ENCODE measurements at places on chromosomes 3 and 15.

DNA sequence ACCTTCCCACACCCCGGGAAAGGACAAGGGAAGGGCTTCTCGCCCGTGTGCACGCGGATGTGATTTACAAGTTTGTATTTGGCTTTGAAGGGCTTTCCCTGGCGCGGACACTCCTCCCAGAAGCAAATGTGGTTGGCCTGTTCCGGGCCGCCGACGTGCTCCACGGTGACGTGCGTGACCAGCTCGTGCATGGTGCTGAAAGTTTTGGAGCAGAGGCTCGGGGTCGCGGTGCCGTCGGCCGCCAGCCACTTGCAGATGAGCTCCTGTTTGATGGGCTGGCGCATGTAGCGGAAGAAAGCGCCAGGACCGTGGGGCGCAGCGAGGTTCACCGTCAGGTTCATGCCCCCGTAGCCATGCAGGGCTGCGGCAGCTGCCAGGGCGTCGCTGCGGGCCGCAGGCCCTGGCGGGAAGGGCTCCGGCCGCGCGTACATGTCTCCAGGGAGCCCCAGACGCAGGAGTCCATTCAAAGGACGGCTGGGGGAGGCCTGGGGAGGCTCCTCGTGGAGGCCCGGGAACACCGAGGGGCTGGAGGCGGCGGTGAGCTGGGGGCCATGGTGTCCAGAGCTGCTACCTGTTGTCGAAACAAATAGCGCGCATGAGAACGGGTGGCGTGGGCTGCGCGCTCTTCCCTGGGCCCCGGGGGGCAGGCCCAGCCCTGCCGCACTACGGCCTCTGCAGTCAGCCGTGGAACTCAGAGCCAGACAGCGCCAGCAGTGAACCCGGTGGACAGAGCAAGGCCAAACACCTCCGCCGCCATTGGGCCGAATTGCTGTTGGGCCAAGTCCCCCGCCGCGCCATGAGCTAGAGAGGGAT is 10.2 kb downstream of the ZIC4 start:
- no peak for DNase-seq

DNA sequence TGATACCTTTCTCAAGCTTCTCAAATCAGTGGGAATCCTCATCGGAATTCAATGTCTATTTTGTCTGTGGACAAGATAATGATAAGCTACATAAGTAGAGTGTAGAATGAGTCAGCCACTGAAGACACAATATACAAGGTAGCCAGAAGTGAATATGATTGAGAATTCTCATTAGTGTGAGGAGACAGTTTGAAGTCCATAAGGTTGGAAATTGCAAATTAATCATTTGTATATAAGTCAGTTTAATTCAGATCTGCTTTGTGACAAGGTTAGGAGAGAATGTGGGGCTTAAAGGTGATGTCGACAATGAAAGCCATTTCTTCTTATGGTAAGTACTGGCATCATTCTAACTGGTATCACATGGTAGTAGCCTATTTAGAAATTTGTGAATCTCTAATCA is 4.2 kb downstream of the ARPP21 start:
- DNase-seq = no peak

DNA sequence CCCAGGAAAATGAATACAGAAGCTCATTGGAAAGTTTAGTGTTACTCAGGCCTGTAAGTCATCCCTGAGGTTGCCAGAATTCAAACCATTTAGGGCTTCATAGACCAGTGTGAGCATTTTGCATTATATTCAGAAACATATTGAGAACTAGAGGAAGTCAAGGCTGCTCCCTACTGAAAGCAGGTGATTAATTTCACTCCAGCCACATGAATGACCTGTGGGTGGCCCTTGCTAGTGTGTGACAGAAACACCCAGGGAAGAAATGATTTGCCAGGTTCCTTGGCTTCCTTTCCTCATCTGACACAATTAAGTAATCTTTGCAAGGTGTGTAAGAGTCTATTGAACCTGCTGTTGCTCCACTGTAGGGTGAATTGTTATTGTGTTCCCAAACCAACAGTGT is 61.8 kb downstream of the GAP43 start:
- no peak for DNase-seq

GRCh38 chr3:67648229-67648628 is 6.2 kb downstream of the SUCLG2 start:
- DNase-seq = no peak

DNA sequence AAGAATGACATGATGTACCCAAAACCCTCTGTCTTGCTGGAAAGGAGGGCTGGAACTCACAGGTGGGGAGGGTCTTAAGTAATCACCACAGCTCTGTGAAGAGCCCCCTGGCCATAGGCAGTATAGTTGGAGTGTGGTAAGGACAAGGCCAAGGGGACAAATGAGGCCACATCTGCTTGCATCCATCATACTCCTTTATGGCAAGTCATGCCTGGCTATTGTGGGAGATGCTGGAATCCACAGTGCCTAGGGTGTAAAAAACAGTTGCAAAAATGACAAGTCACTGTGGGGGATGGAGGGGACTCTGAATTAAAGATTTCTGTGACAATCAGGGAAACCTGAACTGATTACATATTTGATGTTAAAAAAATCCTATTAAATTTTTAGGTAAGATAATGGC is 258.5 kb downstream of the KCNMB2 start:
- DNase-seq = no peak

DNA sequence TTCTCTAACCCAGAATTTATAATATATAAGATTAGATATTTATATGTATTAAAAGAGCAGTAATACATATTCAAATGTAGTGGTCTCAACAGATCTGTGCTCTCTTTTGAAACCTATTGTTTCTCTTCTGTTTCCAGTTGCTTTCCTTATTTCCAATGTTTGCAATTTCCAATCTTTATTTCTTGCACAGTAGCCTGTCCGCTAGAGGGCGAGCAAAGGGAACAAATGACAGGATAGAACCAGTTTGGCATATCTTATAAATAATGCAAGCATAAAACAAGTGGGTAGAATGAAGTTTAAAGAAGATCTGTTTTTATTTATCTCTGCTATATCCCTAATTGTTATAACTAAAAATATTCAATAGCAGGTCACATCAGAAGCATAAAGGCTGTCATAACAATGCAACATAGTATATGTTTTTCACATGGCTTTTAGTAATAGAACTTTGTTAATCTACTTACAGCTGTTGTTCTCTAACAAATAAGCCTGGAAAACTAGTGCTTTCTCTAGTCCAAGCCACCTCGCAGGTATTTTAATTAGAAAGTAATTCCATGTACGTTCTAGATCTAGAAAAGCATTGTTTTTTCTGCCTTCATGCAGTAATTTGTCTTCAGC is 15.1 kb upstream of the TCAIM start:
- no peak for DNase-seq

GRCh38 chr15:49815526-49815925 is 194.7 kb downstream of the DTWD1 start:
- no peak for DNase-seq

GRCh38 chr15:56053046-56053400 is 59.6 kb upstream of the NEDD4 start:
- DNase-seq = no peak

GRCh38 chr3:78801926-78802561 is 965.8 kb downstream of the ROBO1 start:
- no peak for DNase-seq

- DNase-seq = no peak
These were observed 483.4 kb downstream of the FOXP1 start for GRCh38 chr3:71099997-71100719.

DNA sequence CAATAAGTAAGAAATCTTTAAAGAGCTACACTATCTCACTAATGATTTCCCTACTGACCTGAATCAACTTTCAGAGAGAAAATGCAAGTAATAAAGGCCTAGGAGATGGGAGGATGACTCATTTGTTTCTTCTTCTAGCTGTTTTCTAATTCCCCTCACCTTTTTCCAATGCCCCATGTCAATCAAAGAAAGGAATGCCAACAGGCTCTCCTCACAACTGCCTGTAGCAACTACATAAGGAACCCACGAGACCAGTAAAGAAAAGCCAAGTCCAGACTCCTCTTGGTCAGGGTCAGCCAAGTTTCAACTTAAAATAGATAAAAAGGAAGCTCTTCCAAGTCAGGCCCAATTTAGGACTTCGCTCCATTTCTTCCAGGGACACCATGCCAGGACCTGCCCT is 201.9 kb downstream of the TNIK start:
- no peak for DNase-seq

DNA sequence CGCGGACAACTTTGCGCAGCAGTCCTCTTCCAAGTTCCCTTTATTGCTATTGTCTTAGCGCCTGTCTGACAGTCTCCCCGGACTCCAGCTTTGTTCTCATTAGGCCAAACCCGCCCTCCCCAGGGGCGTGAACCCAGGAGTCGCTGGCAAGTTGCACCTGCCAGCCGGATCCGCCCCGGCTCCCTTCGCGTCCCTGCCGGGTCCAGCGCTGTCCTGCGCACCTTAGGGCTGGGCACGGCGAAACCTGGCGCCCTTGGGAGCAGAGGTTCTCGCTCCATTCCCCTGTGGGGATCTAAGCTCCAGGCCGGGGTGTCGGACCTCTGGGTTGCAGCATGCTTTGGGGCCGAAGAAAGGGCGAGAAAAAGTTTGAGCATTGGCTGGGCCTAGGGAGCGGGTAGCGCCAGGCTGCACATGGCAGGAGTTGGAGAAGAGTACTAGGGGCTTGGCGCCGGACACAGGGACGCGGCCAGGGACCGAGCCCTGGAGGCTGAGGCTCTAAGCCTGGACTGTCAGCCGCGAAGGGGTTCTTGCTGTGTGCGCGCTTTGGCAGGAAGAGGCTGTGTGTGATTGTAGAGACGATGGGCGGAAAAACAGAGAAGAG is 335.1 kb upstream of the THRB start:
- DNase-seq = no peak

GRCh38 chr3:171248426-171249111 is 211.6 kb downstream of the TNIK start:
- DNase-seq = no peak

- no peak for DNase-seq
These were observed 588.8 kb upstream of the BCHE start for GRCh38 chr3:166425900-166426611.

DNA sequence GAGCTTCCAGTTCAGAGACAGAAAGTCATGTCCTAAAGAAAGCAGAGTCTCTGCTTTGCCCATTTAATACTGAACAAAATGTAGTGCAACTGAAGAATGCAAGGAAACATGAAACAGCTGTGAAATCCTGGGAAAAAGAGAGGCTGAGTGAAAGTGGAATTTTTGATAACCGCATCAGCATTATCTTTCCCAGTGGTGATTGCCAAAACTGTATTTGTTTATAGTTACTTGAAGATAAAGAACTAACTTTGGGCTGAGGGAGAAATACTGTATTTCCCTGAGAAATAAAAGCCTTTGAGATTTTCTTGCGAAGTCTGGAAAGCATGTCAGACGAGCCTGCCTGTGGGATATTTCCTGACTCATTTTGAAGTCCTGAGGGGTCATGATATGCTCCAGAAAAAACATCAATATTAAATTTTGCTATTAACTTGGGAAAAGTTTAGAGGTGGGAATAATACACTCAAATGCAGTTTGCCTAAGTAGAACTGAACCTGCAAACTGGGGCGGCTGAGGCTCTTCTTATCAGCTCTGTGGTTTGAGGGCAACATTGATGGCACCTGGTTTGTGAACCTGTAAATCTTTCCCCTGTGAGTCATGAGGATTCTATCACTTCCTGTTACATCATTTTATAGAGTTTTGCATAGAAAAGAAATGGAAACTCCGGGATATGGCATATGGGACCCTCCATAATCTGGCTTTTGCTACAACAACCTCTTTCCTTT is 855.3 kb downstream of the MCTP2 start:
- DNase-seq = no peak

DNA sequence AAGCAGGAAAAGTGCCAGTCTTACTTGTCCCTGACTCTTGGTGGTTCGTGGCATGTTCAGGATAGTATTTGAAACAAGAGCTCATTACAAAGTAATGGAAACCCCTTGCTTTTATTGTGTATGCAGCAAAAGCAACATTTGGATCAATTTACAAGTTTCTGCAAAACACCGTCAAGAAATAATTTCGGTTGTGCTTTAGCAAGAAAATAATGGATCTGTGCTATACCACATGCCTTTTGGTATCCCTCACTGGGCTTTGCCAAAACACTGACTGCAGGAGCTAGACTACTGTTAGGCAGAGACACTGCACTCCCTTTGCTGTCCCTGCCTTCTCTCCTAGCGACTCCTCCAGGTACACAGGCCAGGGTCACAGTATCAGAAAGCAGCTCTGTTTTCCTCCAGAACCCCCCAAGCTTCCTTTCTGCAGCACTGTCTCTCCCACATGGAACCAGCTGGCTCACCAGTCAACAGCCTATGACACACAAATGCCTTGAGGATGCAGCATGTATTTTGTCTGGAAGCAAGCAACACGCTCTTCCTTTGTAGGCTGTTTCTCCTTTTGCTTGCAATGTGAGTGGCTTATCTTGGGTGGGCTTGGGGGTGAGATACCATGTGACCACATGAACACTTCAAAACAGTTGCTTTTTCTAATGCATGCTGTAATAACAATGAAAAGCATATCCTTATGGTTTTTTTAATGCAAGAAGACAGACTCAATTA is 111.4 kb downstream of the PGPEP1L start:
- DNase-seq = no peak

GRCh38 chr15:68210821-68211655 is 5.9 kb upstream of the CALML4 start:
- peak; percentile 84 for DNase-seq

DNA sequence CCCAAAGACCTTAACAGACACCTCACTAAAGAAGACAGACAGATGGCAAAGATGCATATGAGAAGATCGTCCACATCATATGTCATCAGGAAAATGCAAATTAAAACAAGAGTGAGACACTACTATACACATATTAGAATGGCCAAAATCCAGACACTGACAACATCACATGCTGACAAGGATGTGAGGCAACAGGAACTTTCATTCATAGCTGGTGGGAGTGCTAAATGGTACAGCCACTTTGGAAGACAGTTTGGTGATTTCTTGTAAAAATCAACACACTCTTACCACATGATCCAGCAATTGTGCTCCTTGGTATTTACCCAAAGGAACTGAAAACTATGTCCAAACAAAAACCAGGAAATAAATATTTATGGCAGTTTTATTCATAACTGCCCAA is 17.6 kb downstream of the CHDH start:
- no peak for DNase-seq

- DNase-seq = no peak
These were observed 179.4 kb downstream of the RPLP1 start for GRCh38 chr15:69631978-69632377.

DNA sequence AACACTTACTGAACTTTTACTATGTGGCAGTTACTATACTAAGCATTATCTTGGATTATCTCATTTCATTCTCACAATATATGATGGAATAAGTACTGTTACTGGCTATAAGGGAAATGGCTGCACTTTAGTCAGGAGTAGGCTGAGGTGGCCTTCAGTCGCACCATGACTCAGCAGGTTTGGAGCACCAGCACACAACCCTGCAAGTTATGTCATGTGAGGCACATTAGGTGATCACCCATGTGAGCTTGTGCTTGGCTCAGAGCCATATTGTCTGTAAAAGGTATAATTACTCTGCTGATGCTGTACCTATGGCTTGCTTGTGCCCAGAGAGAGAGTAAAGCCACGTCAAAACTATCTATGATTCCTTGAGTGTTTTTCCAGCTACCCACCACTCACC is 54.1 kb upstream of the TIPARP start:
- DNase-seq = no peak

DNA sequence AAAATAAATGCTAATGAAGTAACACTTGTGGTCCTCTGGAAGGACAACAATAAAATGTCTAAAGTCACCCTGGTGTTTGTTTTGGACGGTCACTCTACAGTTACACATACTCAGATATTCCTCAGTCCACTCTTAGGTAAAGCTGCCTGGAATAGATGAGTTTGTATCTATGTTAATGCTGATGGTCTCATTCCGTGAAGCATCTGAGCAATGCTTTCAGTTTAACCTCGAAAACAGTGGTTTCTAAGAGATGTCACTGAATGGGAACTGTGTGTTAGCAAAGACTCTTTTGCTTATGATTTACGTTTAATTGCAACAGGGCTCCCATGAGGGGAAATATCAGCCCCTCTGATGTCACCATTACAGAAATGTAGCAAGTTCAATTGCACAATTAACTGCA is 49.1 kb downstream of the FBN1 start:
- DNase-seq = no peak
